Omental fat pad (tissue), 4 donors: ENCODE measurements at places on chromosomes 4 and X.
A peak's percentile ranks its signal among the peaks of the same experiment; 100 is the strongest.

- no peak for DNase-seq
Measured at GRCh38 chr4:104138116-104138515, 356.6 kb downstream of the CXXC4 start.

DNA sequence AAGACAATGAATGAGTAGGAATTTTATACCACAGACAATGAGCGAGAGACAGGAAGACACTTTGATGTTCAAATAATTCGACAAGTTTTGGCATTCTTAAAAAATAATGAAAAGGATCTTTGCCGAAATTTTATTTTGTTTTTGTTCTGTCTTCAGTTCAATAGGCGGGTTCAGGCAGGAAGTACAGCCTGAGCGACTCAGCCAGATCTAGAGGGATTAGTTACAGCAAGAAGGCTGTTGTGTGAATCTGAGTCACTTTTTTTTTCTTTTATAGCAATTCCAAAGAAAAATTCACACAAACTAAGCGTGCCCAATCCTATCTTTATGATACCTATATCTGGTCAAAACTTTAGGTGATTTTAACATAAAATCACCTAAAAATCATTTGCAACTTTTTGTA, 505.4 kb upstream of the FAM241A start:
- DNase-seq, result no peak

- DNase-seq, result no peak
Measured at GRCh38 chr4:81510643-81511178, 39.0 kb upstream of the RASGEF1B start.

- DNase-seq, result no peak
Measured at GRCh38 chr4:94395562-94395961, 52.9 kb upstream of the HPGDS start.

- no peak for DNase-seq
Measured at GRCh38 chr4:71266090-71266794, 72.6 kb upstream of the SLC4A4 start.

DNA sequence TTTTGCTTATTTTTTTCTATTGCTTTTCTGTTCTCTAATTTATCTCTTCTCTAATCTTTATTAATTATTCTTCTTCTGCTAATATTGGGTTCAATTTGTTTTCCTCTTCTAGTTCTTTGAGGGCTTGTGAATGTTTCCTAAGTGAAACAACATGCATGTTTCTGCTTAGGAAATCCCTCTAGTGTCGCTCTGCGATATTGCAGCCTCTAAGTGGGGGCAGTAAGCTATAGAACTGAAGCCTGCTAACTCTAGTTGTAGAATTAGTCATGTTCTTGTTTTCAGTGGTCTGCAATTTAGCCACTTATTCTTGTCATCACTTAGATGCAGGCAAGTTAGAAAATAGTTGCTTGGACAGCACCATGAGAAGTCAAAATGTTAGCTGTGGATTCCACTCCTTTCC, 222.6 kb downstream of the SPIN4 start:
- DNase-seq, result no peak

DNA sequence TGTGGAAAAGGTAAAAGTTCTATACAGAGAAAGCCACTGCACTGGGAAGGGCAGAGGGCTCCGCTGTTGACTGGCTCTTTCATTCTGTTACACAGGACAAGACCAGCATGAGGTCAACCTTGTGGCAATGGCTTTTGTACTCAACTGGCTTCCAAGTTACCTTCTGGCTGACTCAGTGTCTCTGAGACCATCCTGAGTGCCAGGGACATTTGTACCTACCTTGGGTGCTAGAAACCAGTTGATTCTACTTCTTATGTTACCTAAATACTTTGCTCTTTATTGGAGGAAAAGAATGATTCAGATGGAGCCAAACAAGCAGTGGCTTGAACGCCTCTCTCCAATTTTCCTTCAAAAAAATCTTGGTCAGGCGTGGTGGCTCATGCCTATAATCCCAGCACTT, 123.2 kb downstream of the RBM47 start:
- DNase-seq, result no peak

DNA sequence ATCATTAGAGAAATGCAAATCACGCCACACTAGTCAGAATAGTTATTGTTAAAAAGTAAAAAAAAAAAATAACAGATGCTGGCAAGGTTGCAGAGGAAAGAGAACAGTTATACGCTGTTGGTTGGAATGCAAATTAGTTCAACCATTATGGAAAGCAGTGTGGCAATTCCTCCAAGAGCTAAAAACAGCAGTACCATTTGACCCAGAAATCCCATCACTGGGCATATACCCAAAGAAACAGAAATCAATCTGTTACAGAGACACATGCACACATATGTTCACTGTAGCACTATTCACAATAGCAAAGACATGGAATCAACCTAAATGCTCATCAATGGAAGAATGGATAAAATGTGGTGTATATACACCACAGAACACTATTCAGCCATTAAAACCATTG, 388.7 kb upstream of the FMR1 start:
- no peak for DNase-seq

GRCh38 chrX:128518508-128518907, 466.3 kb upstream of the ACTRT1 start:
- no peak for DNase-seq

DNA sequence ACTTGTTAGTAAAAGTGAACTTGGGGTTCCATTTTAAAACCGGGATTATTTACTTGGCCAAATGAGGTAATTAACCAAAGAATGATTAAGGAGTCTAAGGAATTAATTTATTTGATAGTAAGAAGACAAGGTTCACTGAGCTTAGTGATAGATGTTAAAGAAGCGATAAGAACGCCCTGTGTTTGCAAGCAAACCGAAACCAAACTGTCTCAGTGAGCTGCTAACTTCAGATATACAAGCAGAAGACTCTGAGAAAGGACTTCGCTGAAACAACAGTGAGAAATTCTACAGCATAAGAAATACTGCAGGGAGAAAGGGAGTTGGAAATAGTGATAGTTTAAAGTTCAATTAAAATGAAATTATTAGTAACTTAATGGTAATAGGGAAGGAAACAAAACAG, 37.6 kb upstream of the SHISA3 start:
- no peak for DNase-seq

- DNase-seq, result no peak
Measured at GRCh38 chr4:8543623-8544022, 36.6 kb upstream of the GPR78 start.

- no peak for DNase-seq
Measured at GRCh38 chr4:159979953-159980352, 877.1 kb downstream of the RAPGEF2 start.

DNA sequence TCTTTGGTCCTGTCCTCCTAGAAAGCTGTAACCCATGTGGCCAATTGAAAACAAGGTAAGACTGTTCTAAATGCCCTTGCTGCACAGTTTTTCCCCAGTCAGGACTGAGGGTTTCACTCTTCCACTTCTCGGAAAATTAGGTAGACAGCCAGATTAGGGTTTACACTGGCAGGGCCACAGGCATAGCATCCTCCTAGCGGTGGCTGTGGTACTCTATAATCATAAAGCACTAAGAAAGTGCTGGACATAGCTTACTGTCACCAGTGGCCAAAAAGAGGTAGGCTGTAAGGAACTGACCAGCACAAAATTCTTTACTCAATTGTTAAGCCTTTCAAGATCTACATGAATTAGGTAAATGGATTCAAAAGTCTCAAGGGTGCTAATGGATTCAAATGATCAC, 11.6 kb upstream of the USP46 start:
- no peak for DNase-seq

GRCh38 chr4:170398218-170398617, 308.5 kb upstream of the AADAT start:
- DNase-seq, result no peak

DNA sequence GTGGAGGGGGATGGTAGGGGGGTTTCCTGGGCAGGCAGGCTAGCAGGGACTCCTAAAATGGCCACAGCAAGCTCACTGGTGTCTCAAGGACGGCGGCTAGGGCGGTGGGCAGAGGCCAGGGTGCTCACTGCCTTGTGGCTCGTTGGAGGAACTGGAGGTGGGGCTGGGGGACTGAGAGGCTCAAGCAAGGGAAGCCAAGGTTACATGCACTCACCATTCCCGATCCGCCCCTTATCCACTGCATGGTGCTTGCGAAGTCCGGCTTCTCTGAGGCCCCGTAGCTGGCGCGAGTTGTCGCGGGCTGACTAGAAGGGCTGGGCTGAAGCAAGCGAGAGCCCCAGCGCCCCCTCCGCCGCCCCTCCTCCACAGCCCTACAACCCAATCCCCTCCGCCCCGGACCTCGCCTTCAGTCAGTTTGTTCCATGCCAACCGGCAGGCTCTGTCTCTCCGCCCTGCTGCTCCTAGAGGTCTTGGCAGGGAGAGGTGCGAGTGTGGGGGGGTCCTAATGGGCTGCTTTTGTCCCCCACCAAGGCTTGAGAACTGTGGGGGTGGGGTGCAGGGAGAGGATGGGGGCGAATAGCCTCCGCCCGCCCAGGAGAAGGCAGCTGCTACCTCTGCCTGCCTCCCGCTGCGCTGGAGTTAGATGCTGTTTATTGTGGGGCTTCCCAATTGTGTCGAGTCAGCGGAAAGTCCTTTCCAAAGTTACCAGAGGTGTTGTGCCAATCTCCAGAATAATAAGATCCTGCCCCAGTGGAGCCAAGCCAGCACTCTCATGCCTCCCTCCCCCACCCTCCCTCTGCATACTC, at the start of gene ARHGEF9:
Gene ARHGEF9, minus strand, starts transcription at position 313 of the 806 bp plus-strand sequence. Its CDS starts 69 bp downstream, at position 244.
- DNase-seq, result no peak

DNA sequence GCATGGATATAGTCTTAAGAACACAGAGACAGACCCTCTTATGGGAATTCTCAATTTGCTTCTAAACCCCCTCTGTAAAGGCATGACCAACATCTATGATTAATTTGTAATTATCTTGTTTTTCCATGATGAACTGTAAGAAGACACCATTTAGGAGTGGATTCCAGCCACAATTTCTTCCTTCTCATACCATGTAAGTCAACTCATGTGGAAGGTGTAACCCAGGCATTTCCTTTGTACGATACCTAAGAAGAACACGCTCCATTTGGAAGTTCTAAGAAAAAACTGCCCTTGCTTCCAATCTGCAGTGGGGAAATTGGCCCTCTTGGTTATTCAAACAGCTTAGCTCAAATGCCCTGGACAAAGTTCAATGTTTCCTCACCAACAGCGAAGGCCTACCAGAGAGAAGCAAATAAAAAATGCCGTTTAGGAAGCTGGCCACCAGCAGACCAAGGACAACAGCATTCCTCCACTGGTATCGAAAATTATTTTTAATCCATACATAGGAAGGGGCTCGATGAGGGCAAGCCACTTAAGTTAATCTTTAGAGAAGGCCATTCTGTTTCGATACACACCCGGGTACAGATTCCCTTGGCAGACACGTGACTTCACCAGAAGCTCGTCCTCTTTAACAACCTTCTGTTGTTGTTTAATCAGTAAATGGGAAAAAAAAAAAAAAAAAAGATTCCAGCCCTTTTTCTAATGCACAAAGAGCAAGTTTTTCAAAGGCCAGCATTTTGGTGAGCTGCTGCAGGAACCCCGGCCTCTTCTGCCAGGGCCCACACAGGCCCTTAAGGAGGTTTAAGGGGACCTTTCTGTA, 2.6 kb downstream of the DHRSX start:
- no peak for DNase-seq

DNA sequence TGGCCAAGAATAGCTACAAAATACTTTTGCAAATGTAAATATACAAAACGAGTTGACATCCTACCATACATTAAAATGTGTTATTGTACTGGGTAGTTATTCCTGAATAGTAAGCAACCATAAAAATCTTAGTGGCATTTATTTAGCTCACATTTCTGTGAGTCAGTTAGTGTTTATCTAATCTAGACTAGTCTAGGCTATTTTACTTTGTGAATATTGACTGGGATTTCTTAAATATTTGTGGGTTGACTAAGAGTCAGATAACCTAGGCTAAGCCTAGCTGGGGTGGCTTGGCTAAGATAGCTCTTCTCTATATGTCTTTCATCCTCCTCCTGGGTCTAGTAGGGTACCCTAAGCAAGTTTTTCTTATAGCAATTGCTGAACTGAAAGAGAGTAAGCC, 543.8 kb upstream of the DIAPH2 start:
- no peak for DNase-seq

DNA sequence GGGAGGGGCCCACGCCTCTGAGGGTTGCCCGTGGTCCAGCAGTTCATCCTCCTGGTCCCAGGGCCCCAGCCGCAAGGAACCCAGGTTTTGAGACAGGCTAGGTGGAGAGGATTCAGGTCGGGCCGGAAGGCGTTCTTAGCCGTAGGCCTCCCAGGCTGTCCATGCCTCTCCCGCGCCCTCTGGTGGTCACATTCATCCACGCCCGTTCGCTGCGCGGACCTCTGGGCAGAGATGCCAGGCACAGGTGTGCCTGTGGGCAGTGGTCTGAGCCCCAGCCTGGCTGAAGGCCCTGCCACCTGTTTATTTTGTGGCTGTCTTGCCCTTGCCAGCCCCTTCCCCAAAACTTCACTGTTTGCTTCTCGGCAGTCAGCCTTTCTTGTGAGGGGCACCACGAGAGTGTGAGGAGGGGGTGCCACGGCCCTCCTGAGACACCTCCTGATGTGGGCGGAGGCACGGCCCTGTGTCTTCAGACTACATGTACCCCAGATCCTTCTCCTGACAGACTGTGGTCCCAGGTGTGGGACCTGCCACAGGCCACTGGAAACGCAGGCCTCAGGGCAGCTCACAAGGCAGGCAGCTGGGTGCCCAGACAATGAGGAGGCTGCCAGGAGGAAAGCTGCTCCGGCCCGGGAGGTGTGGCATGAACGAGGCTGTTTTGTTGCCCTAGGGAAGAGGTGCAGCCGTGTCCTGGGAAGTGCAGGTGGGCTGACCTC, 5.0 kb downstream of the UVSSA start:
- peak; percentile 89 for DNase-seq

- DNase-seq, result no peak
Measured at GRCh38 chr4:145618210-145618931, 814 bp upstream of the MMAA start.

DNA sequence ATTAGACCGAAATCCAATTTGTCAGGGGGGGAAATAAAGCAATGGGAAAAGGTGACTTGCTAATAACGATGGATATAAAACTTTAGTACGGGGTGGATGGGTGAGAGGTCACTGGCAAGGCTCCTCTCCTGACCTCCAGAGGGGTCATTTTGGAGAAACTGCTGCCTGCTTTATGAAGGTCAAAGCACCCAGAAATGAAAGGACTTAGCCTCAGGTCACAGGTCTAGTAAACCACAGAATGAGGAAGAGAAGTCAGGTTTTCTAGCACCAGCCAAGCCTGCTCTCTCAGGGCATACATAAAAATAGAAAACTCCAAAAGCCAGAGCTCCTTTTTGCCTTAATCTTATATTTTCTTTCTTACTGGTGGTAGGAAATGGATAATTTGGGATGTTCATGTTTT, 134.2 kb downstream of the SHROOM3 start:
- DNase-seq, result no peak

DNA sequence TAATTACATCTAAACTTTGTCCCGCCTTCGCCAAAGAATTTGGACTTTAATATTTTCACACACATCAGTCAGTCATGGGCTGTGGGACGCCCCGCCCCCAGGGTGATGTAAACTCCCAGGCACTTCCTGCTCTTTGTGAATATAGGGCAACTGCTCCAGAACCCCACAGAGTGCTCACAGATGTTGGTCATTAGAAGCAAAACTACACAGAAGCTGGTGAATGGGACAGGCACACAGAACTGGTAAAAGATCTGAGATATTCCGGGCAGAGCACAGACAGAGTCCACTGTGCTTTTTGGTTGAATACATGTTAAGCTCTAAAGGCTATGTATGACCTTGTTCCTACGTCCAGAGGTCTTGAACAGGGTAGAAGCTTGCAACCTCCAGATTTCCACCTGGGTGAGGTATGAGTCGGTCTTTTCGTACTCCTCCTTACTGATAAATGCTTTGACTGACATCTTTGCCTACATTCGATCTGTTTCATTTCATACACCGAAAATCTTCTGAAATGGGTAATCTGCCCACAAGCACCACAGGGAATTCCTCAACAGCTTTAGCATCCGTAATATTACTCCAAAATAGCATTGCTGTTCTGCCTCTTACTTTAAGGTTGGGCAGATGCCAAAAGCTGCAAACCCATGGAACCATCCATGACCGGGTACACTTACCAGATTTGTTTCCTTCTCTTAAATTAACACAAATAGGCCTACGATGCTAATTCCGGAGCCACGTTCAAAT, 144.6 kb downstream of the AMELX start:
- DNase-seq, result no peak
